Suprapubic skin (tissue), 4 donors: ENCODE measurements at places on chromosomes 2 and 18. TPM values are rescaled to one million over a fixed set of nuclear protein-coding genes. Genes with fewer than 3 reads are reported as not detected.

The OXER1 gene
- total RNA-seq, result 2.3 TPM

The FEV gene
- not detected for total RNA-seq

The MOGAT1 gene
- total RNA-seq, result not detected

The TUBB8B gene
- total RNA-seq, result not detected

The GALNT13 gene
- 0.19 TPM for total RNA-seq

The ZBTB7C gene
- total RNA-seq, result 26.0 TPM

GRCh38 chr2:9441556-9441955 is 18.1 kb downstream of the CPSF3 start:
- no peaks in the 10 kb centered on the region for H3K4me1 ChIP-seq
- H3K36me3 ChIP-seq, result peaks cover 84% of the 10 kb centered on the region
- no peak overlapping the region for H3K4me3 ChIP-seq

DNA sequence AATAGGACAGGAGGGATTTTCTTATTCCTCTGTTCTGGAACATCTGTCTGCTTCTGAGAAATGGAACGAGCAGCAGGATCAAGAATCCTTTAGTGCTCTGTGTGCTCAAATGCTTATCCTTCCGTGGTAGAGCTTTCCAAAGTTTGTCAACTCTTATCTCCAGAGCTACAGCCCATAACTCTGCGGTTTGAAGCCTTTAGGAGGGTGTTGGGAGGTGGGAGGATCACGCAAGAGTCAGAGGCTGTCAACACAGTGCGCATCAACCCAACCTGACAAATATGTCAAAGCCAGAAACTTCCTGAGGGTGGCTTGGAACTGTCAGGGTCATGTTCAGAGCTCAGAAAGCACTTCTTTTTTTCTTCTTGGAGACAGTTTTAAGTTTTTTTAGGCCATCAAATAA is 95.9 kb downstream of the CRIM1 start:
- H3K27ac ChIP-seq, result peak overlapping the region; percentile 22
- H3K27me3 ChIP-seq, result no peaks in the 10 kb centered on the region
- H3K4me1 ChIP-seq, result peaks cover 19% of the 10 kb centered on the region
- no peak for DNase-seq

- H3K4me1 ChIP-seq, result peaks cover 6% of the 10 kb centered on the region
- H3K4me3 ChIP-seq, result no peak overlapping the region
- H3K36me3 ChIP-seq, result no peaks in the 10 kb centered on the region
- H3K27ac ChIP-seq, result no peak overlapping the region
These were observed 32.0 kb upstream of the CAB39 start for GRCh38 chr2:230680463-230681170.

DNA sequence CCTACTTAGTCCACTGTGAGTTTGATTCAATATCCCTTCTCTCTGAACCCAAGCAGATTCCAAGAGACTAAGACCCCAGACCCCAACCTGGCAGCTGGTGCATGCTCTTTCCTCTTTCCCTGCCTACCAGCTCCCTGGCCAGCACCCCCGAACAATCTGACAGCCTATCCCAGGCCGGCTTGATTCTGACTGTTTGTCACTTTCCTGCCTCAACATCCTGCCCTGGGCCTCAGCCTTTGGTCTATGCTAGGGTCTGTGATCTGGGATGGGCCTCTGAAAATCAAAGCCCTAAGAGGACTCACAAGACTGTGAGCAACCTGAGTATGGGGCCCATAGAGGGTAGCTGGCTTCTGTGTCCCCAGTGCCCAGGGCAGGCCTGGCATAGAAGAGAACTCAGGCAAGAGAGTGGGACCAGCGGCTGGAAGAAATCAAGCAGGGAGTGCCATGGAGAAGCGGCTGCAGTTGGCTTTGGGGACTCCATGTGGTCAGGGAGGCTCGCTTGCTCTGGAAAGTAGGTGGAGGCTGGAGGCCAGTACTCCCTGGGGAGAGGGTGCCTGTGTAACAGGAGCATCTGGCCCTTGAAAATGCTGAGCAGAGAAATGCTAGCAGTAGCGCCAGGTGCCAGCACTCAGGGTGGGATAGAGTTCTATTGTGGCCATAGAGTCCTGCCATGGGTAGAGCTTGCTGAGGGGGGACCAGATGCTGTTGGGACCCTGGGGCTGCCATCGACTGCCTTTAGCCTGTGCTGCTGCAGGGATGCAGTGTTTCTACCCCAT is 343.9 kb downstream of the DYSF start:
- H3K27ac ChIP-seq, result no peak overlapping the region
- H3K27me3 ChIP-seq, result no peaks in the 10 kb centered on the region
- no peak overlapping the region for H3K4me3 ChIP-seq
- DNase-seq, result peak; percentile 62

DNA sequence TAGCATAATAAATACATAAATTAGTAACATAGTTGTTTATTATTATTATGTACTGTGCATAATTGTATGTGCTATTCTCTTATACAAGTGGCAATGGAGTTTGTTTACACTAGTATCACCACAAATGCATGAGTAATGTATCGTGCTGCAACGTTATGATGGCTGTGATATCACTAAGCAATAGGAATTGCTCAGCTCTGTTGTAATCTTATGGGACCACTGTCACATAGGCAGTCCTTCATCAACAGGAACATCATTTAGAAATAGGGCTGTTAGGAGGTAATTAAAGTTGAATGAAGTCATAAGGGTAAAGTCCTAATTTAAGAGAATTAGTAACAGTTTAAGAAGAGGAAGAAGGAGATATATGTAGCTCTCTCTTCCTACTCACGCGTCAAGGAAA is 33.8 kb downstream of the TEX51 start:
- H3K27ac ChIP-seq, result no peak overlapping the region
- no peaks in the 10 kb centered on the region for H3K4me1 ChIP-seq
- H3K36me3 ChIP-seq, result no peaks in the 10 kb centered on the region

DNA sequence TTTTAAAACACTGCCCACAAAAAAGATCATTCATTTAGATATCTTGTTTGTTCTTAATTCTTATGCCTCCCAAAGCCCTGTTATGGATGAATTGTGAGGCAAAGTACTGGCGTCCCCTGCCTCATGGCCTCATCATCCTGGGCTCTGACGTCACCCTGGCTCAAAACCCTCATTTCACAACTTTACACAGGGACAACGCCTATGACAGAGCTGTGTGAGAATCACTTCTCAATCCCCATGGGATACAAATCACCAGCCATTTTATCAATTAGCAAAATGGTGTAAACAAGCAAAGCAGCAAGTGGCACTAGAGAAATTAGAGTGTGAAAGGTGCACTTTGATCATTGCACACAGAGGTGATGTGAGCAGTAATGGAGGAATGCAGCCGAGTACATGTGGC is 16.6 kb downstream of the FHOD3 start:
- no peaks in the 10 kb centered on the region for H3K36me3 ChIP-seq
- peaks cover 2% of the 10 kb centered on the region for H3K4me1 ChIP-seq
- H3K4me3 ChIP-seq, result no peak overlapping the region
- DNase-seq, result no peak

GRCh38 chr18:56108478-56109367 is 520.7 kb upstream of the TCF4 start:
- no peaks in the 10 kb centered on the region for H3K36me3 ChIP-seq
- peak overlapping the region; percentile 25 for H3K27ac ChIP-seq
- H3K4me3 ChIP-seq, result no peak overlapping the region
- H3K27me3 ChIP-seq, result no peaks in the 10 kb centered on the region
- no peak for DNase-seq

- no peak overlapping the region for H3K4me3 ChIP-seq
- no peaks in the 10 kb centered on the region for H3K4me1 ChIP-seq
- DNase-seq, result no peak
- H3K36me3 ChIP-seq, result no peaks in the 10 kb centered on the region
- H3K27me3 ChIP-seq, result no peaks in the 10 kb centered on the region
These were observed 50.1 kb upstream of the GAREM1 start for GRCh38 chr18:32520771-32521170.

DNA sequence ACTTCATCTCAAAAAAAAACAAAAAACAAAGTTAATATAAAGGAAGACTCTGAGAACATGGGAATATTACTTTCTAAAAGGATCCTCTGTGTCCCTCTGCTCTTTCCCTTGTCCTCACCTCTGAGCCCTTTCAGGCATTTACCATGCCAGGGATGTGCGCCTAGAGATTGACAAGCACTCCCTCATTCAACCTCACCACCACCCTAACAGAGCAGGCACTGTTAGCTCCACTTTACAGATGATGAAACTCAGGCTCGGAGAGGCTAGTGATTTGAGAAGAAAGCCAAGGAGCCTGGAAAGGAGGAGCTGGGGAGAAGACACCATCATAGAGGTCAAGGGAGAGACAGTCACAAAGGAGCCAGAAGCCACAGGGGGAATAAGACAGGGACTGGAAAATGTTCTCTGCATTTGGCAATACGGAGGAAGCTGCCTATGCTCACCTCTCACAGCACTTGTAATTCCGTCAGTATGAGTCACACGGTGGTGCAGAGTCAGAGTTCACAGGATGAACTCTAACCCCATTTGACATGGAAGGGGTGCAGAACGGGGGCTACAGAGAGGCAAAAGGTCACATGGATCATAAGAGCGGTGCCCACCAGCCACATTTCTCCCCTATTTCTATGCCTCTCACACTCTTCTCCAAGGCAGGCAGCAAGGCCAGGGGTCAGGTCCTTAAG is 101.8 kb upstream of the NFU1 start:
- peaks cover 5% of the 10 kb centered on the region for H3K4me1 ChIP-seq
- peaks cover 30% of the 10 kb centered on the region for H3K36me3 ChIP-seq
- H3K27ac ChIP-seq, result no peak overlapping the region
- no peak overlapping the region for H3K4me3 ChIP-seq

DNA sequence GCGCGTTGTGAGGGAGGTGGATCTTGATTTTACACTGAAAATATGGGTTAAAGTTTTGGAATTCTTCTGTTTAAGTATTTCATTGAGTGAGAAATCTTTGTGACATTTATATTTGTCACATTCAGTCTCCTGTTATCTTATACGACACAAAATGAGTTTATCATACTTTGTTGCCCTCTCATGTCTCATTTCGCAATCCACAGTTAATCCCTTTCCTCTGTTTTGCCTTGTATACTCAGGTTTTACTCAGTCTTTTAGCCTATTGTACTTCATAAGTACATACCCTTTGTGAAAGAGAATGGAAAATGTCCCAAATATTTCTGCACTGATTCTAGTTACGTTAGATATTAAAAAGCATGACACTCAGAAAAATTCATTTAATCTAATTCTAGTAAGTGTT is 142.7 kb downstream of the ATP9B start:
- H3K27me3 ChIP-seq, result no peaks in the 10 kb centered on the region
- no peak for DNase-seq
- no peaks in the 10 kb centered on the region for H3K4me1 ChIP-seq
- H3K36me3 ChIP-seq, result peaks cover 24% of the 10 kb centered on the region
- H3K4me3 ChIP-seq, result no peak overlapping the region

DNA sequence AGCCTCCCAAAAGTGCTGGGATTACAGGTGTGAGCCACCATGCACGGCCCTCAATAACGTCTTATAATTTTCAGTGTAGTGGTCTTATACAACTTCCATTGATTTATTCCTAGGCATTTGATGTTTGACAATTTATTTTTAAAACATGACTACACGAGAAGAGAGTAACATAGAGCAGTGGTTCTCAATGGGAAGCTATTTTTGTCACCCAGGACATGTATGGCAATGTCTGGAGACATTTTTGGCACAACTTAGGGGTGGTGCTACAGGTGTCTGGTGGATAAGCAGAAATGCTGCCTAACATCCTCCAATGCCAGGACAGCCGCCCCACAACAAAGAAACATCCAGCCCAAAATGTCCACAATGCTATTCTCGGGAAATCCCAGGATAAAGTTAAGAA is 12.7 kb upstream of the ANXA4 start:
- no peak overlapping the region for H3K27ac ChIP-seq
- no peaks in the 10 kb centered on the region for H3K36me3 ChIP-seq
- peaks cover 4% of the 10 kb centered on the region for H3K4me1 ChIP-seq
- no peak for DNase-seq

DNA sequence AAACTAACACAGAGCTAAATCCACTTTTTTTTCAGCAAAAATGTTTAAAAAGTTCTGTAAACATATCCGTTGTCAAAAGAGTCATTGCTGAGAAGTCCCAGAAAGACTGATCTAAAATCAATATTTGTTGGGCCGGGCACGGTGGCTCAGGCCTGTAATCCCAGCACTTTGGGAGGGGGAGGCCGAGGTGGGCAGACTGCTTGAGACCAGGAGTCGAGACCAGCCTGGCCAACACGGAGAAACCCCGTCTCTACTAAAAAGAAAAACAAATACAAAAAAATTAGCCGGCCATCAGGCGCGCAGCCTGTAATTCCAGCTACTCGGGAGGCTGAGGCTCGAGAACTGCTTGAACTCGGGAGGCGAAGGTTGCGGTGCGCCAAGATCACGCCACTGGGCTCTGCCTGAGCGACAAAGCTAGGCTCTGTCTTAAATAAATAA is 1.4 kb downstream of the OLA1 start:
- no peak overlapping the region for H3K4me3 ChIP-seq
- H3K4me1 ChIP-seq, result peaks cover 26% of the 10 kb centered on the region
- no peak for DNase-seq

GRCh38 chr2:204325468-204325867 is 219.8 kb upstream of the PARD3B start:
- no peak overlapping the region for H3K27ac ChIP-seq
- DNase-seq, result no peak
- H3K27me3 ChIP-seq, result no peaks in the 10 kb centered on the region

DNA sequence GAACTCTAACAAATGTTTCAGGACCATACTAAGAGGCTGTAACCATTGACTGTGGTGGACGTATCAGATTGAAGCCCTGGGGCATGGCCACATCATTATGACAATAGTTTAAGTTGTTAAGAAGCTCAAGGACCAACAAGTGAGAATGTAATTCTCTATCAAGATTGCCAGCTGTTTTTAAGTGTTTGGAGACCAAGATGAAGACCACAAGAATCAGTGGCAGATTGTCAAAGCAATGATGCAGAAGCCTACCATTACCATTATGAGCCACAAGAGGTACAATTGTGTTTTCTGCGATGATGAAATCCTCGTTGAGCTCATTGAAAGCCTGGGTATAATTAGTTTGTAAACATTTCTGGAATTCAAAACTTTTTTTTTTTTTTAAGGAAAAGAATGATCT is 261.1 kb upstream of the ZEB2 start:
- no peaks in the 10 kb centered on the region for H3K27me3 ChIP-seq
- no peak overlapping the region for H3K27ac ChIP-seq
- no peak overlapping the region for H3K4me3 ChIP-seq
- H3K36me3 ChIP-seq, result no peaks in the 10 kb centered on the region
- H3K4me1 ChIP-seq, result no peaks in the 10 kb centered on the region

DNA sequence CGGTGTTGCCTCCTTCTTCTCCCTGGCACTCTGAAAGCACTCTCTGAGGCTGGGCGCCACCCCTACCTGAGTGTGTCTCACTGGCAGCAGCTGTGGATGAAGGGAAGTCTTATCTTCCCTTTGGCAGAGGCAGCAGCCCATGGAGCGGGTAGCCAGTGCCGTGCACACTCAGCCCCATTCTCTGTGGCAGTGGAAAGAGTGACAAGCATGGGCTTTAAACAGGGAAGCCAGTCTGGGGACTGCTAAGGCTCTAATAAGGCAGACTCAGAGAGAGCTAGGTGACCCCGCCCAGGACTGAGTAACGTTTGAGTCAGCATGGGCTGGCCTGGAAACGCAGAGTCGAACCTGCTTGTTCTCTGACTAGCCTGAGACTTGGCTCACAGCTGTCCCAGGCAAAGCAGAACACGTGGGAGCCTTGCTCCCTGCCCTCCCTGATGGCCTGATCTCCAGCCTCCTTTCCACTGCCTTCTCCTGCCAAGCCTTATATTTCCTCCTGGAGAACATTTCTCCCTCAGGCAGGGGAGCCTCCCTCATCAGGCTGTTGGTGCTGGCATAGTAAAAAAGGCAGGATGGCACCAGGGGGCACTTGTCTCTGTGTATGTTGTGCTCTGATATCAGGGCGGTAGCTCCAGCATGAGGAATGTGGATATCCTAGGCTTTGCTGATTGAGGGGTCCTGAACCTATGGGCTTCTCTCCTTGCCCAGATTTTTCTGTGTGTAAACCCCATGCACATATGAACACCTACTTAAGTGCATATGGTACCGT is 93.9 kb upstream of the LGALSL start:
- no peaks in the 10 kb centered on the region for H3K36me3 ChIP-seq
- peaks cover 46% of the 10 kb centered on the region for H3K4me1 ChIP-seq
- no peaks in the 10 kb centered on the region for H3K27me3 ChIP-seq
- no peak overlapping the region for H3K4me3 ChIP-seq
